ENCODE measurements at places on chromosomes 1 and 21.

- no peak for DNase-seq
Measured at GRCh38 chr1:192592981-192593708, 17.6 kb downstream of the RGS1 start.

- DNase-seq, result peak; percentile 72
Measured at GRCh38 chr1:32998064-32998463, 33.5 kb upstream of the RNF19B start.

DNA sequence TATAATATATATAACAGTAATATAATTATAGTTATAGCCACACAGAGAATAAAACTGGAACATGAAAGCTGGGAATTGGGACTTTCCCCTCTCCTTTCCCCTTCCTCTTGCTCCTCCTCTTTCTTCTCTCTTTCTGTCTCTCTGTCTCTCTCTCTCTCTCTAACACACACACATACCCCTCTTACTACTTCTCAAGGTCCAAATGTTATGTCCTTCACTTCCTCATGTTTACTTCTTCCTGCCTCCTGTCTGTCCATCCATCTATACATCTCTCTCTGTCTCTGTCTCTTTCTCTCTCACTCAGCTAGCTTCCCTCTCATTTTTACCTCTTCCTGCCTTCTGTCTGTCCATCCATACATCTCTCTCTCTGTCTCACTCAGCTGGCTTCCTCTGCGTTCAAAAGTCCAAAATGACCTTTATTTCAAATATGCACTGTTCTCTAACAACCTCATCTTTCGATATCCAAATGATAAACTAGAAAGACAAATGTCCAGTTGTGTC is 261.1 kb downstream of the SIPA1L2 start:
- no peak for DNase-seq

DNA sequence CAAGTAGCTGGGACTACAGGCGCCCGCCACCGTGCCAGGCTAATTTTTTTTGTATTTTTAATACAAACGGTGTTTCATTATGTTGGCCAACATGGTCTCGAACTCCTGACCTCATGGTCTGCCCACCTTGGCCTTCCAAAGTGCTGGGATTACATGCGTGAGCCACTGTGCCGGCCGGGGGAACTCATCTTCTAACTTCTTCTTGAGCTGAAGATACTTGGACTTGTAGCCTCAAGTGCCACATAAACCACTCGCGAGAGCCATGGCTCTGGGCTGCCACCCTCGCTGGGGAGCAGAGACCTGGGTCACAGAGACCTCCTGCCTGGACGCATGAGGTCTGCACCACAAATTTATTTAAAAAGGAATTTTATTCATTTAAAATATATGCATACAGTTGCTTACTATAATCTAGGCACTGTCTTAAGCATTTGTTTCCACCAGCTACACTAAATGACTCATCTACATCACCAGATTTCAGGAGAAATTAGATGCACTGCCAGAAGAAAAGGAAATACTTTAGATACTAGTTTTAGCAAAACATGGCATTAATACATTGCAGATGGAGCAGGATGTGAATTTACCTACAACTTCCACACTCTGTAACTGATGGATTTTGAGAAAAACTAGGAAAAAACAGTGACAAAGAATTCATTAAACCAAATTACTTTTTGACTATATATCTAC is 29.9 kb upstream of the PUM1 start:
- peak; percentile 50 for DNase-seq

GRCh38 chr21:28509031-28509430 is 483.6 kb downstream of the LTN1 start:
- DNase-seq, result no peak

DNA sequence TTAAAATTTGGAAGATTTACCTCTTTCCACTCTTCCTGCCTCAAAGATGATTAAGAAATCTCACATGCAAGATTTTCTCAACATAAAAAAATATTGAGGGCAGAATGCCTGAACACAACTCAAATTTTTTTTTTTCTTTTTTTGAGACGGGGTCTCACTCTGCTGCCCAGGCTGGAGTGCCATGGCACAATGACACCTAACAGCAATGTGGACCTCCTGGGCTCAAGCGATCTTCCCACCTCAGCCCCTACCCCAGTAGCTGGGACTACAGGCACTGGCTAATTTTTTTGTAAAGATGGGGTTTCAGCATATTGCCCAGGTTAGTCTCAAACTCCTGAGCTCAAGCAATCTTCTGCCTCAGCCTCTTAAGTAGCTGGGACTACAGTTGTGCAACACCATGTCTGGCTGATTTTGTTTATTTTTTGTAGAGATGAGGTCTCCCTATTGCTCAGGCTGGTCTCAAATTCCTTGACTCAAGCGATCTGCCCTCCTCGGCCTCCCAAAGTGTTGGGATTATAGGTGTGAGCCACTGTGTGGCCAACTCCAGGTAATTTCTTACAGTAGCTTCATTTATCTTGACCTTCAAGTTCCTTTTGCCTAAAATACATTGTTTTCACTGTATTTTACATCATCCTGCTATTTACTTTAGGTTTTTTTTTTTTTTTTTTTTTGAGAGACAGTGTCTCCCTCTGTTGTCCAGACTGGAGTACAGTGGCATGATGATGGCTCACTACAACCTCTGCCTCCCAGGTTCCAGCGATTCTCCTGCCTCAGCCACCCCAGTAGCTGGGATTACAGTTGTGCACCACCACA is 10.4 kb downstream of the NUCKS1 start:
- no peak for DNase-seq

DNA sequence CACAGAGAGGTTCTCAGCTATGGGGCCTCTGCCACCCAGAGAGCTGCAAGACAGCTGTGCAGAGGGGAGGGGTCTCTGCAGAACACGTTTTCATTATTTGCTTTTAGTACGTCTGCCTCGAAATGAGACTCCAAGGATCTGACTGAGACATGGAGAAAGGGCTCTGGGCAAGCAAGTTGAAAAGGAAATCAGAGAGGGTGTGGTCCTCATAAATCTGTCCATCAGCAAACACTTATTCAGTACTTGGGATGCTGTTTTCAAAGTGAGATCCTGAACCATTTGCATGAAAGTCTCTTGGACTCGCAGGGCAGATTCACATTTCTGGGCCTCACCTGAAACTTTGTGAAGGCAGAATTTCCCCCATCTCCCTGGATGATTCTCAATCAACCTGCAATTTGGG is 197.4 kb upstream of the GALNT2 start:
- DNase-seq, result no peak

DNA sequence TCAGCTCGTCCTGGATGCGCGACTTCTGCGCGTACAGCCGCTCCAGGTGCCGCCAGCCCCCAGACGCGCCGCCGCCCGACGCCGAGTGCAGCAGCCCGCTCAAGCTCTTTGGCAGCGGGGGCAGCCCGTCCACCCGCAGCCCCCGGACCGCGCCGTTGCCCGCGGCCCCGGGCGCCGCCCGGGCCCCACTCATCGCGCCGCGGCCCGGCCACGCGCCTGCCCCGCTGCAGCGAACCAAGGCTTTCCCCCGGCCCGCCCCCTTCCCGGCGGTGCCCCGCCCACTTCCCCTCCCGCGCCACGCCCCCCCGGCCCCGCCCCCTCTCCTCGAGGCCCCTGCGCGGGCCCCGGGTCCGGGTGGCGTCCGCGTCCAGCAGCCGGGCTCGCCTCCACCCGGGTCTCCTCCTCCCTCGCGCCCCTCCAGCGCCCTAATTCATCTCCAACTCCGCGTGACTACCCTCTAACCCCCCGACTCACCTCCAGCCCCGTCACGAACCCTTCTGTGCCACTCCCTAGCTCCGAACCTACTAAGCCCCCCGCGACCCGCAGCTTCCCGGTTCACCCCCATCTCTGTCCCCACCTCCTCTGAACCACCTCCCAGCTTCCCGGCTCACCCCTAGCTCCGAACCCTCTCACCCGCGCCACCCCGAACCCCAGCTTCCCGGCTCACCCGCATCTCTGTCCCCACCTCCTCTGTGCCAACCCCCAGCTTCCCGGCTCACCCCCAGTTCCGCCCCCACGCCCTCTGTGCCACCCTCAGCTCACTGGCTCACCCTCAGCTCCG is at the start of gene FAM89A:
Gene FAM89A (minus strand): TSS at position 236 of the 781 bp plus-strand sequence. CDS start 43 bp downstream, at position 193.
- peak; percentile 89 for DNase-seq

DNA sequence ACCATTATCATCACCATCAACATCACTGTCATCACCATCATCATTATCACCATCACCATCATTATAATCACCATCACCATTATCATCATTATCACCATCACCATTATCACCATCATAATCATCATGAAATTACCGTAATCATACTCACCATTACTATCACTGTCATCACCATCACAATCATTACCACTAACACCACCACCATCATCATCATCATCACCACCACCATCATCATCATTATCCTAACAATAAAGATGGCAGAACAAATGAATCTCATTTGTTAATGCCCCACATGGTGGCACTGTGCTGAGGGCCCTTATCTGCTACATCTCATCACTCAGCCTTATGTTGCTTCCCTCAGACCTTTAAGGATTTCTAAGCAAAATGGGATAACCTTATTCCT is 9.4 kb upstream of the PLA2G2E start:
- no peak for DNase-seq

DNA sequence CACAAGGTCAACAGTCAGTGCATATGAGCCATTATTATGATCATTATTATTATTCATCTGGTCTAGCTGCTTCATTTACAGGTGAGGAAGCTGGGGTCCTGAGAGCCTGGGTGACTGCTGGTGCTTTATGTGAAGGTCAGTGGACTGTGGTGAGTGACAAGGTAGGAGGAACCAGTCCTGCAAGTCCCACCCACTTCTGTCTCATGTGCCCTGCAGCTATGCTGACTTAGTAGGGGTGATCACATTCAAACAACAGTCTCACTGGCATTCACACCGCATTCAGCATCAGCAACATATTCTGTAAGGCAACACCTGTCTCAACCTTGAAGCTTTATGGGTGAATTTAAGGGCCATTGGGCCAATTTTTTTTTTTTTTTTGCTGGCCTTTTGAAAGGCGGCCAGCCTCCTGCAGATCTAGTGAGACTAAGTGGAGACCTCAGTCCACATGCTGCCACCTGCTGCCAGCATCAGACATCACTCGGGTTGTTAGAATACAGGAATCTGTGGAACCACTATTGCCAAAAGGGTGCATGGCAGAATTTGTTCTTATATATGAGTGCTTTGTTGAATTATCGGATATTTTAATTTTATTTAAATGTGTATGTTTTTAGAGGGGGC is 59.9 kb upstream of the CACNA1E start:
- DNase-seq, result no peak

DNA sequence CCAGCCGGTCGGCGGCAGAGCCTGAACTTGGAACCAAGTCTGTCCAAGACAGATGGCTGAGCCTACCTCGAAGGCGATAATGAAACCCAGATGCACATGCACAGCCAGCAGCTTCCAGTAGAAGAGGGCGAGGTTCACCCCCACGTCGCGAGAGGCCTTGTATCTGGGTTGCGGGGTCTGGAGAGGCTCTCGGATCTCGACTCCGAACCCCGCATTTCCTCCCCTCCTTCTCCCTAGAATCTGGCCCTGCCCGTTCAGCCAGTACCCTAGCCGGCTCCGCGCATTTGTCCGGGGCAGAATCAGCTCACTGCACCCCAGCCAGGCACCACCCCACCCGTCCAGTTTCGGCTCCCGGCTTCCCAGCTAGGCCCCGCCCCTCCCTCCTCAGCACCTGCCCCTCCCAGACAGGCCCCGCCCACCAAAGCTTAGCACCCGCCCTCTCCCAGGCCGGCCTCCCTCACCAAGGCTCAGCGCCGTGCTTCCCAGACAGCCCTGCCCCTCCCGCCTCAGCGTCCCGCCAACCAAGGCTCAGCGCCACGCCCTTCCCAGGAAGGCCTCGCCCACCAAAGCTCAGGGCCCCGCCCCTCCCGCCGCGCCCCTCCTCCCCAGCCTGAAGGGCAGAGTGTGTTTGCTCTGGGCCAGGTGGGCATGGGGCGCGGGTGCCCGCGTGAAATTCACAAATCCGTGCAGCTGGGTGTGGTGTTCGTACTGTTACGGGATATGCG is 4.8 kb upstream of the ARHGEF19 start:
- DNase-seq, result peak; percentile 100

DNA sequence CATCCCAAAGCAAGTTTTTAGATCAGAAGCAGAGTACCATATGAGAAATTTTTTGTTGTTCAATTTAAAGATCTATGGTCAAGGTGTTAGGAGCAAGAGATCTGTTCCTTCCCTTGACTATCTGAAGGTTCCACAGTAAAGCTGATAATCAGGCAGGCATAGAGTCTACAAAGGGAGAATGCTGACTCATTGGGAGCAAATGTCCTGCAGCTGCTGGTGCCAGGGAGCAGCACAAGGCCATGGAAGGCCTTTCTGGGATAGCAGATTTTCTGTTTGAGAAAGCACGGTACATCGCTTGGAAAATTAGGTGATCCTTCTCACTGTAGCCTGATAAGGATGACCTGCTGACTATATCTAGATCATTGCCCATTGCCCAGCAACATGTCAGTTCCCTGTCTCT is 210.1 kb upstream of the C1orf87 start:
- DNase-seq, result no peak

GRCh38 chr1:228544021-228544850 is 57.1 kb downstream of the RNF187 start:
- peak; percentile 29 for DNase-seq

- no peak for DNase-seq
Measured at GRCh38 chr1:152164517-152165136, 5.6 kb upstream of the RPTN start.

- DNase-seq, result no peak
Measured at GRCh38 chr1:84892705-84893618, at the start of gene LPAR3. LPAR3 (minus strand) TSS chr1:84893206; CDS start chr1:84866120, 27,086 bp downstream.

- DNase-seq, result no peak
Measured at GRCh38 chr1:176501599-176501998, 38.6 kb downstream of the PAPPA2 start.

DNA sequence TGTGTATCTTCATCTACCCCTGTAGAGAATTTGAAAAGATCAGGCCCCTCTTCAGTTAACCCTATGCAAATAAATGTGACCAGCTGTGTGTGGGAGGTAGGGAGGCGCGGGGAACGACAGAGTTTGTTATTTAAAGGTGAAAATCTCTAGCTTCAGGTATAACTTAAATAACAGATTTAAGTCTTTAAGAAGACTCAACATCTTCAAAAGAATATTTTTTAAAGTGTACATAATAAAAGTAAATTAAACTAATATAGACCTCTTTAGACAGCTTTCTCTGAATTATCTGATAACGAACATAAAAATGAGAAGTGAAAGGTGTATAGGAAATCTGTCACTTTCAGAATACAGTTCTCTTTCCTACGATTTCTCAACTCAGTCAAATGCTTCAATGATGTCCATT is 16.0 kb downstream of the ANGPTL3 start:
- no peak for DNase-seq

- no peak for DNase-seq
Measured at GRCh38 chr1:101875891-101876290, 120.8 kb downstream of the OLFM3 start.

- DNase-seq, result no peak
Measured at GRCh38 chr1:26752519-26752918, 35.2 kb upstream of the PIGV start.

DNA sequence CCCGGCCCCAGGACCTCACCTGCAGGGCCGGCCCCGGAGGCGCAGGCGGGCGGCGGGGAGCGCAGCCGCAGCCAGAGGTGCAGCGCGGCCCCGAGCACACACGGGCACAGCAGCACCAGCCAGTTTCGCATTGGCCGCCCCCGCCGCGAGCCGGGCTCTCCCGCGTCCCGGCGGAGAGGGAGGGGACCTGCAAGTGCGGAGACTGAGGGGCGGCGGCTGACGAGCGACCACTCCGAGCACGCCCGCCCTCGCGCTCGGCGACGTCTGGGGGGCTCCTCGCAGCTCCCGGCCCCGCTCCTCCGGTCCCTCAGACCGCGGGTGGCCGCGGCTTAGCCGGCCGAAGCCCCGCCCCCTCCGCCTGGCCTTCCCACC is at the start of gene B3GALNT2:
Gene B3GALNT2 (minus strand): TSS at position 331 of the 372 bp plus-strand sequence. CDS start 200 bp downstream, at position 131.
- no peak for DNase-seq
